ENCODE measurements at places on chromosomes 6 and 20.

DNA sequence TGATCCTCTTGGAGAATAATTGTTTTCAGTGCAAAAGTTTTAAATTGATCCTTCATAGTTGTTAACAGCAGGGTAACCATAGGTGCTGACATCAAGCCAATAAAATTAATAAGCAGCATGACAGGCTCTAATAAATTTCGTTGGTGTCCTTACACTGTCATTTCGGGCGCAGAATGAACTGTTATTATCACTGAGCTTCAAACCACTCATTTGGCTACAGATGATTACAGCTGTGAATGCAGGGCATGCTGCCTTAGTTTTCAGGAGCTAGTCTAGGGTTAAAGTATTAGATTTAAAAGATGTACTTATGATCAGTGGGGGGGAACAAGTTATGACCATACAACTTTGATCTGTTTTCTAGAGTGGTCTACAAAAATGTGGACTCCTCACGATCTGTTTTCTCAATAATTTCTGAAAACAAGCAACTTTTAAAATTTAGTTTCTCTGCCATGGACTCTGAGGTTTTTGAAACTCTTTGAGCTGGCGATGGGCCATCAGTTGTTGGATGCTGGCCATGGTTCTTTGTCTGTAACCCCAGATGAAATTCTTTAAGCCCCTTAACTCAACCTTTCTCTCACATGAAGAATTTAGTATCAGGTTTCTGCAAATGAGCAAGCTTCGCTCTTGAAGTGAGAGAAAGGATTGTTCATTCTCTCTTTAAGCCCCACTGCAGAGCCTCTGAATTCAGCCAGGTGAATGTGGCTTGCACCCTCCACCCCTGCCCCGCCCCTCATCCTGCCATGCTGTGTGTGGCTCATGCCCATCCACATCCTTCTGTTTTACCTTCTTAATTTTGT lies 99.1 kb upstream of the MTHFD1L start:
- no peak for DNase-seq

GRCh38 chr6:101577091-101577490 lies 183.6 kb downstream of the GRIK2 start:
- DNase-seq: no peak

DNA sequence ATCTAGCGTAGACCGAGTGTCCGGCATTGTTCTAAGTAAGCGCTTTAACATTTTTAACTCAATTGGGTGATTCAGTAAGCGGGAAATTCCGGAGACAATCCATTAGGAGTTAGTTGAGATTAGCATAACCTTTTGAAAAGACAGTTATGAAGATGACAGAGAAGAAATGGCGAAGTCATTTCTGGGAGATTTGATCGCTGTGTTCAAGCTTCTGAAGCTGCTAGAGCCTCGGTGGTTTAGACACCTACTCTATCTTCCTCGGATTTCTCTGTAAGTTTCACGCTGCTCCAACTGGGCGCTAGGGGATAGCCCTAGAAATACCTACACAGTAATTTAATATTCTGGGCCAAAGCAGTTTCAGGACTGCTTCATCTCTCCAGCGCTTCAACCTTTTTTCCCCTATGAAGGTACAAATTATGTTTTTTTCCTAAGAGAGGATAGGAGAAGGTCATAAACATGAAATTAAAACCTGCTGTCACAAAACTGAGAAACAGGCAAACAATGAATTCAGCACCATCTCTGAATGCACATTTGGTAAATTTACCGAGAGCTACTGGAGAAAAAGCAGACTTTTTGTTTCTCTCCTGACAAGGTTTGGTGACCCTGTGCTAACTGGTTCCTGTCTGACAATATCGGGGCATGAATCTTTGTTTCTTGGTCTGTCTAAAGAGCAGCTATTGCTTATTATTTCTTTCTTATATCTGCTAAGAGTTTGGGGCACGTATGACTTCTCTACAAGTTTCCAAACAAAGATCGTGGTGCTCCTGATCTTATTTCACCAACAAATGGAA lies 22.4 kb downstream of the ZNF311 start:
- DNase-seq: peak; percentile 57

- DNase-seq: peak; percentile 89
These were observed 470.5 kb downstream of the COL12A1 start for GRCh38 chr6:74735304-74735703.

DNA sequence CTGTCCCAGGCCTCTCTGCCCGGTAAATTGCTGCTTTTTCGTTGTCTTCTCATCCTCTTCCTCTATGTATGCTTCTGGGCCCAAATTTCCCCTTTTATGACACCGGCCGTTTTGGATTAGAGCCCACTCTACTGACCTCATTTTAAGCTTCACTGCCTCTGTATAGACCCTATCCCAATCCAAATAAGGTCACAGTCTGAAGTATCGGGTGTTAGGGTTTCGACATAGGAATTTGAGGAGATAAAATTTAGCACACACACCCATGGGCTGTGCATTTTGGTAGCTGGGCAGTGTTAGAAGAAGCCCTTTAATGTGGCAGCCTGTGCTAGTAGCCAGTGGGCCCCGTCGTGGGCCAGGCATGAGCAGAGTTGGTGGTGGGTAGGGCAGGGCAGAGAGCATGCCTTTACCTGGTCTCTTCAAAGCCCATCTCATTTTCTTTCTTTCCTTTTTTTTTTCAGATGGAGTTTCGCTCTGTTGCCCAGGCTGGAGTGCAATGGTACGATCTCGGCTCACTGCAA lies 27.9 kb upstream of the EZR start:
- no peak for DNase-seq

DNA sequence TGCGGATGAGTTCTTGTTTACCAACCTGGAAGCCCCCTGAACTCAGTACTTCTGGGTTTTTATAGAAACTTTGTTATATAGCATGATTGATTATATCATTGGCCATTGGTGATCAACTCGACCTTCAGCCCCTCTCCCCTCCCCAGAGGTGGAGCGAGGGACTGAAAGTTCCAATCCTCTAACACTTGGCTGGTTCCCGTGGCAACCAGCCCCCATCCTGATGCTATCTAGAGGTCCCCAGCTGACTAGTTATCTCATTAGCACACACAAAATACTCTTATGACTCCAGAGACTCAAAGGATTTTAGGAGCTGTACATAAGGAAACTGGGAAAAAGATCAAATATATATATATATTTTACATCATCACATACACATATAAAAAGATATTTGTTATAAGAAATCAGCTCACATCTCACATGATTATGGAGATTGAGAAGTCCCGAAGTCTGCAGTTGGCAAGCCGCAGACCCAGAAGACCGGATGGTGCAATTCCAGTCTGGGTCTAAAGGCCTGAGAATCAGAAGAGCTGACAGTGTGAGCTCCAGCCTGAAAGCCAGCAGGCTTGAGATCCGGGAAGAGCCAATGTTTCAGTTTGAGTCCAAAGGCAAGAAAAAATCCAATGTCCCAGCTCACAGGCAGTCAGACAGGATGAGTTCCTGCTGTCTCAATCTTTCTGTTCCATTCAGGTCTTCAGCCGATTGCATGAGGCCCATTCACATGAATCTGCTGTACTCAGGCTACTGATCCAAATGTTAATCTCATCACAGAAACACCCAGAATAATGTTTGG lies 179.3 kb upstream of the DTNBP1 start:
- no peak for DNase-seq

- DNase-seq: no peak
These were observed 9.2 kb downstream of the BEND3 start for GRCh38 chr6:107106165-107106564.

- DNase-seq: no peak
These were observed 12.4 kb upstream of the DACT2 start for GRCh38 chr6:168332020-168332419.

- no peak for DNase-seq
These were observed 3.3 kb downstream of the ID1 start for GRCh38 chr20:31608251-31608945.

DNA sequence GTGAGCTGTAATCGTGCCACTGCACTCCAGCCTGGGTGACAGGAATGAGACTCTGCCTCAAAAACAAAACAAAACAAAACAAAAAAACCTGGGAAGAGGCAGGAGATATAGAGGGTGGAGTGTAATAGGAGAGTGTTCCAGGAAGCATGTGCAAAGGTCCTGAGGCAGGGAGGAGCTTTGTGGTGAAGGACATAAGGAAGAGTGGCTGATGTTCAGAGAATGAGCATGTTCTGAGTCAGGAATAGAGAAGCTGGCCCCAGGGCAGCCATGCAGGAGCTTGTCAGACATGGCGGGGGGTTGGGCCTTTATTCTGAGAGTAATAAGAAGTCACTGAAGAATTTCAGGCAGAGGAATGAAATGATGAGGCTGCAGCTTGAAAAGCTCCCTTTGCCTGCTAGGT lies 337.0 kb downstream of the CDH26 start:
- DNase-seq: no peak

GRCh38 chr6:139425780-139426179 lies 51.3 kb upstream of the CITED2 start:
- no peak for DNase-seq

DNA sequence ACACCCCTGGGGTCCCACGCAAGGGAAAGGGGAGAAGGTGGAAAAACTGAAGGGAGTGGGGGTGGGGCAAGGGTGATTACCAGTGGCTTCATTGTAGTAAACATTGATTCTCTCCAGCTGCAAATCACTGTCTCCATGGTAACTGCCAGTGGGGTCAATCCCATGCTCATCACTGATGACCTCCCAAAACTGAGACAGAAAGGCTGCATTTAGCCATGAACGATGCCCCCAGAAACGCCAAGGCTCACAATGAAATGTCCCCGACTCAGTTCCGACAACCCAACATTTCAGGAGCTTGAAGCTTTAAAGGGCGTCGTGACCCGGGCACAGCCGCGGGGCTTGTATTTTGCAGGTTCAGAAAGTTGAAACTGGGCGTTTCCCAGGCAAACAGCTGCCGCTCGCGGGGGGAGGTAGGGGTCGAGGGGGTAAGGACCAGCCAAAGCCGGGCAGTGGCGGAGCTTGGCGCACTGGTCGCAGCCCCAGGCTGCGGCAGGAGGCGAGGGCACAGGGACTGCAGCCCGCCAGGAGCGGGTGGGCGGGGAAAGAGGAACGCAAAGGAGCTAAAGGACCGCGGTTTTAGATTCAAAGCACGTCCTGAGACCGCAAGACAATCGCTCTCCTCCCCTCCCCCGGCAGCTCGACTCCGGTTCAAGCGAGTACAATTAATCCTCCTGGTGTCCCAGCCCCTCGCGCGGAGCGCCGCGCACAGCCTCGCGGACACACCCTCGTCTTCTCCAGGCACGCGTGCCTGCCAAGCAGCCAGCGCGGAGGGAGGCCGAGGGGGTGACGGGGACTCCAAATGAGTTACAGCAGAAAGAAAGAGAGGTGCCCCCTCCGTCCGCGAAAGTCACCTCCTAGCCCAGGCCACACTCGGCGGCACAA lies 731 bp downstream of the TUBB2B start:
- DNase-seq: no peak

GRCh38 chr6:5135788-5136376 lies 50.7 kb downstream of the PPP1R3G start:
- peak; percentile 39 for DNase-seq

DNA sequence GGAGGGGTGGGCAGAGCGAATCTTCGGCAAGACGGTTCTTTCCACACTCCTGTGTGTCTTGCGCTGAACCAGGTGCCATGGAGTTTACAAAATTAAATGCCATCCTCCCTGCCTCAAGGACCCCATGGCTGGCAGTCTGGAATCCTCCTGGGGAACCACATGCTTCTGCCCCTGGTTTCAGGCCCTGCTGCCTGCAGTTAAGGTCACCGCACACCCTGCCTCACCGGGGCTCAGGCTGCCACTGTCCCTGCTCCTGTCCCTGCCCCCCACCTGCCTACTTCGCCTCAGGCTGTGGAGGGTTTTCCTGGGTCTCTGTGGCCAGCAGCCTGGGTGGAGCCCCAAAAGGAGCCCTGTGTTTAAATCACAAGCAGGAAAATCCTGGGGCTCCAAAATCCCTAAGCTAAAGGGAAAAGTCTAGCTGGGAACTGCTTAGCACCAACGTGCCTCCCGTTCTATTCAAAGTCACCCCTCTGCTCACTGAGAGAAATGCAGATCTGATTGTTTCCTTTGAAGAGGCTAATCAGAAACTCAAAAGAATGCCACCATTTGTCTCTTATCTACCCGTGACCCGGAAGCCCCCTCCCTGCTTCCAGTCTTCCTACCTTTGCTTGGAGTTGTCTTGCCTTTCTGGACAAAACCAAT lies 10.6 kb upstream of the TTLL2 start:
- DNase-seq: no peak

DNA sequence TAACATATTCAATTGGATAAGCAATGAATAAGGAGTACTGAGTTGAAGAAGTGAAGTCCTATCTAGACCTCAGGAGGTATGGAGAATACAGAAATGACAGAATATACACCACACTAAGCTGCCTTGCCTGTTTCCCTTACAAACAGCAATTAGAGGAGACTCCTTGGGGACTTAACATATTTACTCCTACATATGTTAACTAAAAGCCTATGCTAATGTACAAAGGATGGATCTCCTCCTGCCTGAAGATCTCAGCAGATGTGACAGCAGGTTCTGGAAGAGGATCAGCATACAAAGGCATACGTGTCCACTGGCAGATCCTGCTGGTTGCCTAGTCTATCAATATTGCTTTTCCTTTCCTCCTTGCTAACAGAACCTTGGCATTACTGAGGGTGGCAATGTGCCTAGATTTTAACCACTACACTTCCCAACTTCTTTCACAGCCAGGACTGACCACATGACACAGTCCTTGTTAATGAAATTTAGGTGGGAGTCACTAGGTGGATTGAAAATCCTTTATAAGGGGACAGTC lies 29.6 kb downstream of the PRKN start:
- DNase-seq: no peak

GRCh38 chr20:9575836-9576235 lies 61.4 kb downstream of the LAMP5 start:
- DNase-seq: no peak

GRCh38 chr6:105345506-105345905 lies 57.4 kb downstream of the PREP start:
- no peak for DNase-seq

GRCh38 chr20:53101992-53102760 lies 130.0 kb downstream of the TSHZ2 start:
- no peak for DNase-seq

- DNase-seq: no peak
These were observed 291.4 kb downstream of the QKI start for GRCh38 chr6:163705923-163706322.

- DNase-seq: no peak
These were observed 208.5 kb upstream of the PDE10A start for GRCh38 chr6:165871571-165871970.

- DNase-seq: peak; percentile 23
These were observed 24.5 kb upstream of the SMIM29 start for GRCh38 chr6:34273242-34273805.

DNA sequence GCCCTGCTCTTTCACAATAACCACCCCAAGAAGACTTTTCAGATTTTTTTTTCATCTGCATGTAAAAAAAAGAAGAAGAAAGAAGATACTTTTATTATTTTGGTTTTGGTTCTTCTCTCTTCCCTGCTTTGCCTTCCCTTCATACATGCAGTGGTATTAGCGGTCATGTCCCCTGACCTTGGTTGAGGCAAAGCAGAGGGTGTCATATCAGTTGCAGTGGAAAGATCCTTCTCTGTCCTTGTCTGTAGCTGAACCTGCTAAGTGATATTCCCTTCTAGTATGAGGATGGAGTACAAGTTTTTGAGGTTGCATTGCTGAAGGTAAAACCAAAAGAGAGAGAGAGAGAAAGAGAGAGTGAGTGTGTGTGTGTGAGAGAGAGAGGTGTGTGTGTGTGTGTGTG lies 345.7 kb downstream of the UTRN start:
- DNase-seq: no peak
